ENCODE measurements at places on chromosomes 7 and 10.

- DNase-seq, result no peak
Observed at GRCh38 chr10:16787361-16787791, 29.8 kb downstream of the RSU1 start.

DNA sequence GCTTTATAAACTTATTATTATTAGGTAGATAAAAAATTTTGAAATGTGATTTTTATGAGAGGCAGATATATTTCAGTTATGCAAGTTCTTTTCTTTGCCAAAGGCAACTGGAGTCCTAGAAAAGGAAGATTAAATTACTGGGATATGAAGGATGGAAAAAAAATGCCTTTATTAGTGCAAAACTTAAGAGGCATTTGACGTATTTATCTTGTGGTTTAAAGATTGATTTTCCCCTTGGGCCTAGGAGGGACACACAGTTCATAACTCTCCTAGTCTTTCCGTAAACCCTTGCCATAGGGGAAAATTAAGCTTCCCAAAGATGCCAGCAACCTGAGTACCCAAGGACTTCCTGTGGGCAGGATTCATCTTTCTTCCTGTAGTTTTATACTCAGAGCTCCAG, 3.1 kb upstream of the STEAP4 start:
- DNase-seq, result no peak

DNA sequence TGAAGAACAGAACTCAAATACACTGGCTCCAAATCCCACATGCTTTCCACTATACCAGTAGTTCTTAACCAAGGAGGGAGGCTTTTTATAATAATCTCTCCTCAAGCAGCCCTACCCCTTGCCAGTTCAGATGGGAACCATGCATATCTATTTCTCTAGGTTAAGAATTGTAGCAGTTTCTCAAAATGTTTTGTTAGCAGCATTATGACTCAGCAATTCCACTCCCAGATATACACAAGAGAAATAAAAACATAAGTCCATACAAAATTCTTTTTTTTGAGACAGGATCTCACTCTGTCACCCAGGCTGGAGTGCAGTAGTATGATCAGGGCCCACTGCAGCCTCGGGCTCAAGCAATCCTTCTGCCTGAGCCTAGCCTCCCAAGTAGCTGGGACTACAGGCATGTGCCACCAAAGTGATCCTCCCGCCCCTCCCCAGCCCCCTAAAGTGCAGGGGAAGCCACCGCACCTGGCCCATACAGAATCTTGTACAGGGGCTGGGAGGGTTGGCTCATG, 18.1 kb downstream of the YWHAG start:
- DNase-seq, result no peak

- DNase-seq, result no peak
Observed at GRCh38 chr10:104328646-104328895, 9.7 kb downstream of the ITPRIP start.

GRCh38 chr7:77542895-77543294, 5.8 kb downstream of the PTPN12 start:
- no peak for DNase-seq

- DNase-seq, result no peak
Observed at GRCh38 chr7:71459132-71459531, 327.2 kb downstream of the GALNT17 start.

GRCh38 chr10:96986200-96986856, 154.2 kb downstream of the LCOR start:
- no peak for DNase-seq

DNA sequence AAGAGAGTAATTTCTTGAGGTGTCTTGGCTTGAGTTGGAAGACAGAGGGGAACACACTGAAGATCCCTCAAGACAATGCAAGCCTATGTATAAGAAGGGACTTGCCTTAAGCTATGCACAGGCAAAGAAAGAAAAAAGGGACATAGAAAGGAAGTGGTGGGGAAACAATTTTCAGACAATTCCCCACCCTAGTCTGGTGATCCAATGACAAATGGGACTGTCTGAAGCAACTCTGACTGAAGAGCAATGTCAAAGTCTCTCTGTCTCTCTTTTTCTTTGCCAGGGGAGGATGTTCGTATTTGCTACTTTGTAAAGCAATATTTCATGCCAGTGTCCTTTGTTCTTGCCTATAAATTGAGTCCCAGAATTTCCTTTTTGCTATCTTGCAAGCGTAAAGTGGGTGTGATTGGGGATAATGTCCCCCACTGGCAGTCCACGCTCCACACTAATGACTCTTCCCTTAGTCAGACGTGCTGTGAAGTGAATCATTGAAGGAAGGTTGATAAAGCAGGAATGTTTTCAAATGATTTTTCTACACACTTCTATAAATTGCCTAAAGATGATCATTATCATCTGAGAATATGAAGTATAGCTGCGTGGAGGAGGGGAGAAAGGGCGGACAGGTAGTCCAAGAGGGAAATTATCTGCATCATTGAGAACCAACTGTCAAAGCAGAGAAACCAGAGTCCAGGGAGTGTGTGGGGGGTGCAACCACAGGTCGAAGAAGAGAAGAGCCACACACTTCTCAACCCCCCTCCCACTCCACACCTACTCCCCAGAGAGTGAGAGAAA, 243.8 kb upstream of the ETV1 start:
- no peak for DNase-seq
